ENCODE measurements at places on chromosomes 4 and X. TPM values are rescaled to one million over a fixed set of nuclear protein-coding genes. Genes with fewer than 3 reads are reported as not detected.

GRCh38 chr4:89364541-89364940 is 56.9 kb upstream of the GPRIN3 start:
- no peak for ATAC-seq

DNA sequence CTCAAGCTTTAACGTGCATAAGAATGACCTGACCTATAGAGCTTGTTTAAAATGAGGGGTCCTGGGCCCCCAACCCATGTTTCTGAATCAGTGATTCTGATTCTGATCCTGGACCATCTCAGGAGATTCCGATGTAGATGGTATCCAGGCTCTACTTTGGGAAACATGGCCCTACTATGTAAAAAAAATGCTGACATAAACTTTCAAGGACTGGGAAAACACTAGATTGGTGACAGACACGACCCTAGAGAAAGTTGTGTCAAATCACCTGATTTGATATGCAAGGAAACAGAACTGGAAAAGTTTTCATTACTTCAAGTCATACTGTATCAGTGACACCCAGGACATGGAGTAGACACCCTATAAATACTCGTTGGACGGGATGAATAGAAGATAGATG is 328.5 kb downstream of the HNRNPD start:
- ATAC-seq = no peak

- ATAC-seq = no peak
Measured at GRCh38 chrX:109440475-109440874, 41.4 kb downstream of the GUCY2F start.

DNA sequence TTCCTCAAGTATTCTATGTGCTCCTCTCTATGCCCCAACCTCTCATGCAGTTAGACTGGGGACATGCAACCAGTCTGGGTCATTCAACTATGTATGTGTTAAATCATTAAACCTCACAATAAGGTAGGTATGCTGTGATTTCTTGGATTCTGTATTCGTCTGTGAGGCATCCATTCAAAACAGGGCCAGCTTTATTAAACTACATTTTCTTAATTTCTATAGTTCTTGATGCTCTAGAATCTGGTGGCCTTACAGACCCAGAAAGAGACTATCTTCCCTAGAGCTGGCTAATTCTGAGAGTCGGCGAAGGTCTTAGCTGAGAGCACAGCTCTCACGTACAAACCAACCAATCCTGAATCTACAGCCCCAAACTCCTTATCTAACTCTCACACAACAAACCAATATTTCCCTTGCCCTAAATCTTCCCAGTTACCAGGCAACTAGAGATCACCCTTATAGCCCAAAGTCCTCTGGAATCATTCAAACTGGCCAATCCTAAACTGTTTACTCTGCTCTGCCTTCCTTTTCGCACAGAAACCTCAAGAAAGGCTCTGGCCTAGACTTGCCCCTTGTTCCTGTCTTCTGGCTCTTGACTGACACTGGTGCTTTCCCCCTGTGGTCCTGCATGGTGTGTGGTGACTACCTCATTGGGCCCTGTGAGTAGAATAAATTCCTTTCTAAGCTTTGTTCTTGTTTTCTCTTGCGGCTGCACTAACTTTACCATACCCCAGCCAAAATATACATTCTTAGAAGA is 203.5 kb upstream of the TET2 start:
- peak; percentile 48 for ATAC-seq

DNA sequence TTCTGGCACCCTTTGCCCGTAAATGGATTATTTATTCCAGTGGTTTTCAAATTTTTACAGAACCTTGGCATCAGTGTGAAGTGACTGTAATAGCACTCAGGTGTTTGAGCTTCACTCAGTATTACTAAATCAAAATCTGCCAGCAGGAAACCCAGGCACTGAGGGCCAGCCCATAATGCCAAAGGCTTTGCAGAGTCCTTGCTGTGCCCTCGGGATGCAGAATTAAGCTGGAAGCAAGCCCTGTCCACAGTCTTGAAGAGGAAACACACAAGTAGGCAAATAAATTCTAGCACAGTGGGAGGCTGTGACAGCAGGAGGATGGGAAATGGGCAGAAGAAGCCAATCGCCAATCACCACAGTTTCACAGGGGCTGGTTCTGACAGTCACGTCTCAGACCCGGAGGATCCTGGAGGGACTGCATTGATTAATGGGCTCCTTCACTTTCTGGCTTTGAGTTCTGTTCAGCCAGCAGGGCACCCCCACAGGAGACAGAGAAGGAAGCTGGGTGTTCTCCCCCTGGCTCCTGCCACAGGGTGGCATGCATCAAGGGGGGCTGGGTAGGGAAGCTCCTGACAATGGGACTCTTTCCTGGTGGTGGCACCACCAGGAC is 138.8 kb downstream of the MTNR1A start:
- ATAC-seq = no peak

CFAP47 gene
- not detected for total RNA-seq

- ATAC-seq = no peak
Measured at GRCh38 chrX:7019555-7019954, 128.0 kb upstream of the STS start.

- ATAC-seq = no peak
Measured at GRCh38 chr4:84286048-84286447, 213.0 kb downstream of the NKX6-1 start.

SSX5 gene
- total RNA-seq = not detected

TEX13C gene
- not detected for total RNA-seq

DNA sequence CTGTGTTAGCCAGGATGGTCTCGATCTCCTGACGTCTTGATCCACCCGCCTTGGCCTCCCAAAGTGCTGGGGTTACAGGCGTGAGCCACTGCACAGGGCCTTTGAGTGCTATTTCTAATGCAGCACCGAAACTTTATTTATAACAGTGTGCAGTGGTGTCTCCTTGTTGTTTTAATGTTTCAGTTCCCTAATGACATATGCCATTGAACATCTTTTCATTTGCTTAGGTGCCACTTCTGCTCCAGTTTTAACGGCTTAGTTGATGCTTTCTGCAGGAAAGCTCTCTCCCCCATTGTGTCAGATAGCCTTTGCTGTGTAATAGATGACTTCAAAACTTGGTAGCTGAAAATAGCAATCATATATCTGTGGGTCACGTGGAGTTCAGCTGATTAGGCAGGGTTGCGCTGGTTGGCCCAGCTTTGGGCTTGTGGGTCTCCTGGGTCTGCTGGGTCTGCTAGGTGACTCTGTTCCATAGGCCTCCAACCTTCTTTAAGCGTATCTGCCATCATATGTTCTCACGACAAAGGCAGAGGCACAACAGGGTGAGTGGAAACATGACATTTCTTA is 76.4 kb upstream of the SHISA3 start:
- no peak for ATAC-seq

ASMT gene
- total RNA-seq = not detected

DNA sequence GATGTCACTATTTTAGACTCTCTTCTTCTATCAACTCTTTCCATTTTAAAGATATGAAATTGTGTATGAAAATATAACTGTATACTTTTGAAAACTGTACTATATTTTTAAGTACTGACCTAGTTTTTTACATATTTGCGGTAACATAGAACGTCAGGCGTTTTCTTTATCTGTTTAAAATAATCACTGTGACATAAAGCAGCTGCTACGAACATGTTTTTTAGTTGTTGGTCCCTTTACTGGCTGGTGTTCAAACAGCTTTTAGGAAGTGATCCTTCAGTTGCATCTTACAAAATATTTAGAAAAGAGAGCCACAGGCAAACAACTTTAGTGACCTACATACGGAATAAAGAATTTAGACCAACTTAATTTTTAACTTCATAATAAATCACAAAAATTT is 73.1 kb downstream of the METTL14 start:
- no peak for ATAC-seq

- peak; percentile 92 for ATAC-seq
Measured at GRCh38 chrX:106588801-106589200, 23.0 kb upstream of the RADX start.

ANOS1 gene
- total RNA-seq = 1.4 TPM

ADH7 gene
- total RNA-seq = 120 TPM

SPIN4 gene
- 8.4 TPM for total RNA-seq

DNA sequence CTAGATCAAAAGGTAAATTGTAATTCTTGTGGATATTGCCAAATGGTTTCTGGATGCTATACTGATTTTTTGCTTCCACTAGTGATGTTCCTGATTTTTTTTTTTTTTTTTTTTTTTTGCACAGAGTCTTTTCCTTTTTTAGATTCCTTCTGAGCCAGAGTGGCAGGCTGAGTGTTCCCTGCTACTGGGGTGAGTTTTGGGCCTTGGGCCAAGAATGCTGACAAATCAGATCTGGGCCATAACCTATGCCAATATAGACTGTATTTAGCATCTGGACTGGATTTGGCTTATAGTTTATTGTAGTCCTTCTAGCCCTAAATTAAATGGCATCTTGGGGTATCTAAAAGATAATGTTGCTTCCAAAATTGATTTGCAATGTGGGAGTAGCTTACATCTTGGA is 52.8 kb downstream of the REPS2 start:
- ATAC-seq = no peak

GRCh38 chrX:48761674-48762471 is at the start of gene GLOD5:
Gene GLOD5, plus strand, starts transcription at chrX:48761747. Its CDS starts 44 bp downstream, at chrX:48761791.
- peak; percentile 99 for ATAC-seq

DNA sequence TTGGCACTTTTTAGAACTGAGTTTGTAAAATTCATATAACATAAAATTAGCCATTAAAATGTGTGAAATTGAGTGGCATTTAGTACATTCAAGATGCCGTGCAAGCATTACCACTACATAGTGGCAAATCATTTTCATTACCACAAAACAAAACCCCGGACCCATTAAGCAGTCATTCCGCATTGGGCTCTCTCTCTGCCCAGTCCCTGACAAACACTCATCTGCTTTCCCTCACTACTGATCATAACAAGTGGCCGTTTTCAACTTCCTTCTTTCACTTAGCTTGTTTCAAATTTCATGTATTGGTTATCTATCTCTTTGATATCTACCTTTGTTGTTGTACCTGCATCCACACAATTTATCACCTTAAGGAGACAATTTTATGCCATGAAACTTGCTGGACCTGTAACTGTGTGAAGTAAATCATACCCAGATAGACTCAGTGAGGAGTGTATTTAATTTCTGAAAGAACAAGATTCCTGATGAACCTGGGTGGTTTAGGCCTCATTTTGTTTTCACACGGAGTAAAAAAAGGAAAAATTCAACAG is 202.1 kb downstream of the OR13H1 start:
- no peak for ATAC-seq

All from esophagus mucosa (tissue), 1 donor.